ENCODE measurements at places on chromosomes 4 and X.

DNA sequence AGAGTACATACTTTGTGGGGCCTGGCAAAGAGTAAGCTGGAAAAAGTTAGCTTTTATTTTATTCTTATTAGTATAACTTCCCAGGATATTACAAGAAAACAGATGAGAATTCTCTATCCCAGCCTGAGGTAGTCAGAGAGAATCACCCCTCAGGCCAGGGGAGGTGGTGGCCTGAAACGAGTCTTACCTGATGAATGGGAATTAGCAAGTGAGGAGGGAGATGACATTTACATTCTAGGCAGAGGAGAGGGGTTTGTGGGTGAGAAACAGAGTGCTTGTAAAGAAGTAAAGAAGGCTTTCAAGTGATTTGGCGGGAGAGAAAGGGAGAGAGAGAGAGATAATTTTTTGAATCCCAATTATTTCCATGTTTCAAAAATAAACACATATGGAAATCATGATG, 39.3 kb upstream of the PDK3 start:
- H3K27me3 ChIP-seq: no peaks in the 10 kb centered on the region
- no peak for DNase-seq
- H3K4me1 ChIP-seq: peaks cover 2% of the 10 kb centered on the region
- no peak overlapping the region for H3K27ac ChIP-seq
- no peak overlapping the region for H3K4me3 ChIP-seq

GRCh38 chrX:112341598-112341997, 259.0 kb upstream of the TRPC5 start:
- peaks cover 11% of the 10 kb centered on the region for H3K36me3 ChIP-seq
- H3K4me1 ChIP-seq: peaks cover 7% of the 10 kb centered on the region
- DNase-seq: no peak

DNA sequence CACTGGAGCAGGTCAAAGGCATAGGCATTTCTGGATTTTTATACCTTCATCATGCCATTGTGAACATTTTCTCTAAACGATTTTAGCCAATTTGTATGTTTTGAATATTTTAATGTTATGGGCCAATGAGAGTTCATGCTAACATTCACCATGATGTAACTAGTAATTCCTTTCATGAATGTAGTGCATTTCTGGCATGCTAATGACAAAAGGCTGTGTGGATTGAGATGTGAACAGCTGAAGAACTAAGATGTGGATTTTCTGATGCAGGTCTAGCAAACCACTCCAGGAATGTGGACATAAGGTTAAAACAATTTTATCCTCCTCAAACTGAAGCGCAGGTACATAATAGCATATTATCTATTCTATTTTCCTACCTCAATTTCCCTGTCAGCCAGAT, 269.4 kb downstream of the NLGN4X start:
- no peaks in the 10 kb centered on the region for H3K36me3 ChIP-seq
- H3K27ac ChIP-seq: no peak overlapping the region
- no peak overlapping the region for H3K4me3 ChIP-seq
- H3K4me1 ChIP-seq: no peaks in the 10 kb centered on the region
- no peak for DNase-seq

DNA sequence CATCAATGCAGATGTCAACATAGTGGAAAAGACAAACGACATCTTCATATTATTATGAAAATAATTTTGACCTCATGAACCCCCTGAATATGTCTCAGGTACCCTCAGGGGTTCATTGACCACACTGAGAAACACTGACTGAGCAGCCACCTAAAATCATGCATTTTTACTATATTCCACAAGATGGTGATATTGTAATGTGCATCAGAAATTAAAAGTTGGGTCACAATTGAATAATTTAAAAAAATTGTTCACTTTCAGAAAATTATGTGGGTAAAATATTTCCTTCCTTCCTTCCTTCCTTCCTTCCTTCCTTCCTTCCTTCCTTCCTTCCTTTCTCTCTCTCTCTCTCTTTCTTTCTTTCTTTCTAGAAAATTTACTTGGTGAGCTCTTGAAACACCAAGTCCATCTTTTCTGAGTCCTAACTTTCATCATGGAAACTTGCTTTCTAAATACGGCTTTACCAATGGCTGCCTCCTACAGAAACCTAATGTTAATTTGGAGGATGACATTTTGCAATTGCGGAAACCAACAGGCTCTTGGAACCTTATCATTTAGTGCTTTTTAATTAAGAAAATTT, 103.6 kb downstream of the RTL3 start:
- H3K27ac ChIP-seq: no peak overlapping the region
- H3K36me3 ChIP-seq: no peaks in the 10 kb centered on the region
- H3K27me3 ChIP-seq: no peaks in the 10 kb centered on the region
- no peaks in the 10 kb centered on the region for H3K4me1 ChIP-seq
- H3K4me3 ChIP-seq: no peak overlapping the region

GRCh38 chrX:10759141-10759799, 138.9 kb upstream of the MID1 start:
- no peak overlapping the region for H3K4me3 ChIP-seq
- no peaks in the 10 kb centered on the region for H3K27me3 ChIP-seq
- no peak overlapping the region for H3K27ac ChIP-seq
- peaks cover 2% of the 10 kb centered on the region for H3K36me3 ChIP-seq
- DNase-seq: no peak

DNA sequence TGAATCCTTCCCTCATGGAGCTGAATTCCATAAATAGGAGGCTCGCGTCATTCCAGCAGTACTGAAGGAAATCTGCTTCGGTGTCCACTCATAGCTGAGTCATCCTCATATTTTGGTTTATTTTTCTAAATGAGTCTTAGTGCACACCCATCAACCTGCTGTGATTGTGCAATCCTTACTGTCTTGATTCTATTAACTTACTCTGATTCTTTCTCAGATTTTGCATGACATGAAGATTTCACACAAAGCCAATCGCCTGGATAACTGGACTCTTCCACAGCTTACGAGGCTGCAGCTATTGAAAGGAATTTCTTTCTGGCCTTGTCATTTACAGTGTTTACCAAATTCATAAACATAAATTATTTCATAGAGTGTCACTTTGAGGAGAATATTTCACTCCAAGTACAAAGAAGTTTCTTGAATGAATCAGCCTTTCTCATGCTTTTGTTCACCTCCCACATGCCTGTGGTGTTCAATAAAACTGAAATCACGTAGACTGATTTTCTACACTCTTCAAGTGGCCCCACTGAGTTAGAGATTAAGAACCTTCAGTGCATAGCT, 207.6 kb upstream of the SLITRK2 start:
- DNase-seq: no peak
- H3K27ac ChIP-seq: no peak overlapping the region
- no peaks in the 10 kb centered on the region for H3K36me3 ChIP-seq
- H3K27me3 ChIP-seq: no peaks in the 10 kb centered on the region
- no peak overlapping the region for H3K4me3 ChIP-seq

DNA sequence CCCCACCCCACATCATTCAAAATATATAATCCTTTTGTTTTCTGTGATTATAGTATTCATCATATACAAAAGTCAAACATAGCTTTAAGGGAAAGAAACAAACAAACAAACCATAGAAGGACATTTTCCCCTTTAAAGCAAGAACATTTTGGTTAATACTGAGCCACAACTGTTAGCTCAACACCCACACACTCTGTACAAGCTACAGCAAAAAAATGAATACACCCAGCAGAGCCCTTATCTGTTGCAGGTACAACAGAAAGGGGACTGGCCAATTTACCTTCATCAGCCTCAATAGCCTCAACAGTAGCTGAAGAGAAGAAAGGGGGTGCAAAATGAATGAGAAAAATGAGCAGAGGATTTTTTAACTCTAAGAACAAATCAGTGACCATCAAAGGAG, 318.4 kb downstream of the PPP3CA start:
- no peaks in the 10 kb centered on the region for H3K4me1 ChIP-seq
- H3K27me3 ChIP-seq: no peaks in the 10 kb centered on the region
- no peak for DNase-seq
- H3K4me3 ChIP-seq: no peak overlapping the region

DNA sequence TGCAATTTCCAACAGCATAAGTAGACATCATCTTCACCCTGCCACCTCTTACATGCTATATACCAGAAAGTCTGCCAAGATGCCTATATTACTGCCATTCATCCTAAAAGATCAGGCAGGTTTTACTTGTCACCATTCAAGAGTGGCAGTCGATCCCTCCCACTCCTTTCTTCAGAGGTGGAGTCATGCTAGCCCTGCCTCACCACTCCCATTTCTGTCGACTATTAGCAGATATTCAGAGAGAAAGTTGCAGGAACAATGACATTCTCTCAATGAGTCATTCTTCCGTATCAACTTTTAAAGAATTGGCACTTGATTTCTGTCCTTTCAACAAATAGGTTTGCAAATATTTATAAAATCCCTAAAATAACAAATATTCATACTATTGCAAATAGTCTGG, 1060.1 kb downstream of the ADGRL3 start:
- H3K27ac ChIP-seq: no peak overlapping the region
- DNase-seq: no peak
- H3K36me3 ChIP-seq: no peaks in the 10 kb centered on the region
- H3K4me3 ChIP-seq: no peak overlapping the region

DNA sequence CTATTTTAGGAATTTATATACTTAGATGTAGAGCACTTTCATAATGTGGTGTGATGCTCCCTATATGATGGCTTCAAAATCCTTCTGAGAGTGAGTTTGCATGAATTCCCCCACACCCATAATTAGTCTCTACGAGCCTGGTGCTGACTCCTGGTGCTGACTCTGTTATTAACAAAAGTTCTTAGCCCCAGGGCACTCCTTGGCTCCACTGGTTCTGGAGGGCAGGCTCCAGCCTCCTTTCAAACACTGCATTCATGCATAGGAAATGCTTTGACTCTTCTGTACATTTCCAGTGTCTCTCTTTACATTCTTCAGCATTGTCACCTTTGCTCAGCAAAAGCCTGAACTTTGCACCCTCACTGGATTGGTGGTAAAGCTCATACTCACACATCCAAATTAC, 64.0 kb downstream of the LNX1 start:
- no peaks in the 10 kb centered on the region for H3K27me3 ChIP-seq
- no peak overlapping the region for H3K27ac ChIP-seq
- no peaks in the 10 kb centered on the region for H3K36me3 ChIP-seq
- H3K4me3 ChIP-seq: no peak overlapping the region

DNA sequence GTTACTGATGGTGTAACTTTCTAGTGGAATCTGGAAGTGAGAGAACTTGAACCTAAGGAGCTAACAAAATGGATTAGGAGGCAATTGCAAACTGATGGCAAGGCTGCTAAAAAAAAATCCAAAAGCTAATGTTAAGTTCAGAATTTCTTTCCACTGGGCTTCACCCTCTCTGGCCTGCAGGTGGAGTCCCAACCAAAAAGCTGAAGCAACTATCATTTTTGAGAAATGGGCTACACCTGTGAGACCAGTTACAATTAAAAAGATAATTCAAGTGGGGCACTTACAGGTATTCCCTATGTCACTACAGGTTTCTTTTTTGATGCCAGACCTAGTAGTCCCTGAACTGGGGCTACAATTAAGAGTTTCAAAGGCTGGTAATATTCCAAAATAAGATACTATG, 142.1 kb upstream of the FTHL17 start:
- peaks cover 3% of the 10 kb centered on the region for H3K36me3 ChIP-seq
- no peak overlapping the region for H3K27ac ChIP-seq
- DNase-seq: no peak
- no peaks in the 10 kb centered on the region for H3K27me3 ChIP-seq

DNA sequence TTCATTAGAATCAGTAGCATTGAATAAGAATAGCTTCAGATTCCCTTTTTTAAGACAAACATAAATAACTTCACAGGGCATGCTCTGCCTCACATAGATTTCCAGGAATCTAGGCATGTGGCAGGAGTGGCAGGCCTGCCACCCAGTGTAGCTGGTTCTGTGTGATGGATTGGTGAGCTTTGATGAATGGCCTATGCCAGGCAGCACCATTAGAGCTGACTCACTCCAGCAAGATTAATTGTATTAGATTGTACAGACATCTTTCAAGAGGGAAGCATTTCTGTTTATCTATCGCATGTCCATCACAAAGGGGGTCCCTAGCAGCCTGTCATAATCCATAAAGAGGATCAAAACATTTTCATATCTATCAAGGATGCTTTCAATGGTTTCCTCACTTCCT, 71.9 kb downstream of the NAA11 start:
- H3K4me3 ChIP-seq: no peak overlapping the region
- no peak for DNase-seq
- no peaks in the 10 kb centered on the region for H3K4me1 ChIP-seq
- no peaks in the 10 kb centered on the region for H3K36me3 ChIP-seq

Data from progenitor cell of endocrine pancreas (in vitro differentiated cells).